ENCODE measurements at places on chromosomes 6 and 20.

DNA sequence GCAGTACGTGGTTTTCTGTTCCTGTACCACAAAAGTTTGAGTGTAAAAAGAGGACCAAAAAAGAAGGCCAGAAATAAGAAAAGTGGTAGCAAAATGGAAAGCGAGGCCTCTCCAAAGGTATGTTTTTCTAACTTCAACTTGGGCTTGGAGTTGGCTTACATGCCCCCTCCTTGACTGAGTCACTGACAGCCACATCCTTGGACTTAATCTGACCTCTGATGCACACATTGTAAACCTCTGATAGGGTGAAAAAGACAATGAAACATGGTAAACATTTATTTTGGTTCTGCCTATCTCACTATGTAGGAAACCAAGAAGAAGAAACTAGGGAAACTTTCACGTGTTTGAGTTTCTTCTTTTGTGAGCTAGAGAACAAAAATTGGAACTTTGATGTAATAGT is 503.2 kb upstream of the ID4 start:
- no peak for DNase-seq

DNA sequence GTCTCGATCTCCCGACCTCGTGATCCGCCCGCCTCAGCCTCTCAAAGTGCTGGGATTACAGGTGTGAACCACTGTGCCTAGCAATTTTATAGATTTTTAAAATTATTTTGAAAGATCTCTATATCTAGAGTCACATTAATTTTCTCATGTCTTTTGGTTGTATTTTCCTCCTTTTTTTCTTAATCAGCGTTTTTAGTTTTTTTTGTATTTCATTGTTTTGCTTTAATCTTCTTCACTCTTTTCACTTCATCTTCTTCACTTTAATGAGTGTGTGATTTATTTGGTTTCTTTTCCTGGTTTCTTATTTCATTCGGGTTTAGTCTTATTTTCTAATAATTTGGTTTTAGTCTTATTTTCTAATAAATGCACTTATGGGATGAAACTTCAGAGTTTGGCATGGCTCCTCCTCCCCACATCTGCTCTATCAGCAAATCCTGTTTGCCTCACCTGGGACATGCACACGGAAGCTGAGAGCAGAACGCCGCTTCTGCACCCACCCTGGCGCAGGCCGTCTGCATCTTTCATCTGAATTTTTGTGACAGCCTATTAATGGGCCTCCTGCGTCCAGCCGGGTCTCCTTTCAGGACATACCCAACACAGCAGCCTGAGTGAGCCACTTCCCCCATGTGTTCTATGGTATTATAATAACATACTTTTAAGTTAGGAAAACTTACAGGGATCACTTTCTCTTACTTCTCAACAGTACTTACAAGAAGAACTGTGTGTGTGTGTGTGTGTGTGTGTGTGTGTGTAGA is 35.5 kb downstream of the DTD1 start:
- no peak for DNase-seq

- DNase-seq, result peak; percentile 68
Observed at GRCh38 chr20:44714701-44715498, at the start of gene CCN5. CCN5 (plus strand) TSS chr20:44715369; CDS start chr20:44715391, 22 bp downstream.

GRCh38 chr20:50467718-50468356 is 42.3 kb upstream of the PTPN1 start:
- DNase-seq, result peak; percentile 54

DNA sequence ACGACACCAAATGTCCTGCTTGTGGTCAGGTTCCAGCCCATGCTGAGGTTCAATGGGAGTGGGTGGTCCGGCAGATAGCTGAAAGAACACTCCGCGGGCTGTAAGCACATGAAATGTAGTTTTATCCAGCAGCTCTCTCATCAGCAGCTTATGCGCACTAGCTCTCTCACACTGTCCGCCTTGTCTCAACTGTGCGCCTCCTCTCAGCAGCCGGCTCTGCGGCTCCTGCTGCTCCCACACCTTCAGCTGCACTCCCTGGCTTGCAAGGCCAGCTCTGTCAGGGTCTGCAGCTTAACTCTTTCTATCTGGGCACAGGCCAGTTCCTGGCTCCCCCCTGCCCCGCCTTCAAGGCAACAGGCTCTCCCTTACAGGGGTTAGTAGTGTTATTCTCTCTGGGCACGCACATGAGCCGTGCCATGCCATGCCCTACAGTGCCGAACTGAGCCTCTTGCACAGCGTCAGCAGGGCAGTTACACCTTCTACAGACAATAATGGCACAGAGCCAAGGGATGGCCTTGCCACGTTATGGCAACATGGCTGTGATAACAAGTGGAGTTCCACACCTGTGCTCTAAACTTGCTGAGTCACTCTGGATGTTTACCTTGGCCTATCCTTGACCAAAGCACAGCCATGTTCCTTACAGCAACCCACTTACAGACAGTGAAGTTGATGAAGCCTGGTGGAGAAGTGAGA is 84.0 kb upstream of the LRFN2 start:
- no peak for DNase-seq

GRCh38 chr6:33419580-33420490 is at the start of gene SYNGAP1:
SYNGAP1 (plus strand) TSS chr6:33420065; CDS start chr6:33420265, 200 bp downstream.
- no peak for DNase-seq
